ENCODE measurements at places on chromosomes 5 and 9.

- DNase-seq: no peak
These were observed 57.6 kb downstream of the GLIS3 start for GRCh38 chr9:4242239-4242638.

GRCh38 chr9:18118268-18118667 is 355.7 kb upstream of the ADAMTSL1 start:
- no peak for DNase-seq

GRCh38 chr9:7491641-7492040 is 307.9 kb downstream of the DMAC1 start:
- DNase-seq: no peak

DNA sequence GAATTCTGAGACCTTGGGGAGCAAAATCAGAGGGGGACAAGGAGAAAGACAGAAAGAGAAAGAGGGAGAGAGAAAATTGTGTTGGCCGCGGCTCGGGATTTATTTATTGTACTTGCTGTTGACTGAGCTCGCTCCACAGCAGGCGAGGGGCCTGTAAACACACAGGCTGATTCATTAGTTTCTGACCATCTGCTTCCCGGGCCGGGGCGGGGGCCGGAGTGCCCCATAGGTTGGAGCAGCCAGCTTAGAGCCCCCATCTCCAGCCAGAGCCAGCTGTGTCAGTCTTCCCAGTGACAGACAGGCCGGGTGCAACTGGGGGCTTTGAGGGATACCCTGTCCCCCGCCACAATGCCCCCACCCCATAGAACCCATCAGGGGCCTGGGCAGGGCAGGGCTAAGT is 30.9 kb downstream of the NTNG2 start:
- no peak for DNase-seq

DNA sequence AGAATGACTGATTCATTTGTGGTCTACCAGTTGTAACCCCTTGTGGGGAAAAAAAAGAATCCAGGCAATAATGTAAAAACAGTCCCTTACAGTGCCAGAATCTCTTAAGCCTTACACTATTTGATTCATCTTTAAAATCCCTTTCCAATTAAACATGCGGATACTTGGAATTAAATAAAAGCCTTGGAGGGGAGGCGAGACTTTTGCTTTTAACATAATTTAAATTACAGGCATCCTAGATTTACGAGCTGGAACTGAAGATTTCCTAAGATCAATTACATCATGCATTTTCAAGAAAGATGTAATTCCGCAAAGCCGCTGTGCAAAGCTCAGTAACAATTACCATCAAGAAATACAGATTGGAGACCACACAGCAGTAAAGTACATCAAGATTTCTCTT is 370.2 kb downstream of the MTRR start:
- no peak for DNase-seq

- no peak for DNase-seq
These were observed 78.2 kb downstream of the BASP1 start for GRCh38 chr5:17295671-17296070.

GRCh38 chr5:120852222-120852860 is 388.2 kb downstream of the PRR16 start:
- no peak for DNase-seq

DNA sequence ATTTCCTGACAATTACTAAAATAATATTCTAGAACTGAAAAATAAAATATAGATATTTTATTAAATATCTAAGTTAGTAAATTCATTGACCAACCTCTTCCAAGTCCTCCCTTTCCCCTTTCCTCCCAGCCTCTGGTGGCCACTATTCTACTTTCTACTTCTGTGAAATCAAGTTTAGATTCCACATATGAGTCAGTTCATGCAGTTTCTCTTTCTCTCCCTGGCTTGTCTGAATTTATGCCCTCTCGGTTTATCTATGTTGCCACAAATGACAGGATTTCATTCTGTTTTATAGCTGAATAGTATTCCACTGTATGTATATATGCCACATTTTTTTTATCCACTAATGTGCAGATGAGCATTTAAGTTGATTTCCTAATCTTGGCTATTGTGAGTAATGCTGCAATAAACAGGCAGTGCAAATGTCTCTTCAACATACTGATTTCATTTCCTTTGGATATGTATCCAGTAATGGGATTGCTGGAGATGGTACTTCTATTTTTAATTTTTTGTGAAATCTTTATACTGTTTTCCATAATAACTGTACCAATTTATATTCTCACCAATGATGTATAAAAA is 52.3 kb downstream of the WDR36 start:
- DNase-seq: peak; percentile 56

DNA sequence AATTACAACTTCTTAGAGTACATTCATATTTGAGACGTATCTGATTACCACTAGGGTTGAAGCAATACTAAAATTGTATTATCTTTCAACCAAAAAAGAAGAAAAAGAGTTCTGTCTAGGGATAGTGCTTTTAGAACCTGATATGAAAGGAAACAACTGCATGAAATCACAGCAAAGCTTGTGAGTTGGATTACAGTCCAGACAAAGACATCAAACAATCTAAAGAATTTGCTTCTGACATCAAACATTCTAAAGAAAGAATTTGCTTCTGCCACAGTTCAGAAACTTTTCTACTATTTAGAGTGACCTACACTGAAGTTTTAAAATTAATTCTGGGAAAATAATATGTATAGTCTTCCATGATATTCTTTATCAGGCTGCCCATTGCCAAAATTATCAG is 1141.1 kb upstream of the ACO1 start:
- DNase-seq: no peak

- no peak for DNase-seq
These were observed 45.1 kb upstream of the ROR2 start for GRCh38 chr9:91995000-91995655.

DNA sequence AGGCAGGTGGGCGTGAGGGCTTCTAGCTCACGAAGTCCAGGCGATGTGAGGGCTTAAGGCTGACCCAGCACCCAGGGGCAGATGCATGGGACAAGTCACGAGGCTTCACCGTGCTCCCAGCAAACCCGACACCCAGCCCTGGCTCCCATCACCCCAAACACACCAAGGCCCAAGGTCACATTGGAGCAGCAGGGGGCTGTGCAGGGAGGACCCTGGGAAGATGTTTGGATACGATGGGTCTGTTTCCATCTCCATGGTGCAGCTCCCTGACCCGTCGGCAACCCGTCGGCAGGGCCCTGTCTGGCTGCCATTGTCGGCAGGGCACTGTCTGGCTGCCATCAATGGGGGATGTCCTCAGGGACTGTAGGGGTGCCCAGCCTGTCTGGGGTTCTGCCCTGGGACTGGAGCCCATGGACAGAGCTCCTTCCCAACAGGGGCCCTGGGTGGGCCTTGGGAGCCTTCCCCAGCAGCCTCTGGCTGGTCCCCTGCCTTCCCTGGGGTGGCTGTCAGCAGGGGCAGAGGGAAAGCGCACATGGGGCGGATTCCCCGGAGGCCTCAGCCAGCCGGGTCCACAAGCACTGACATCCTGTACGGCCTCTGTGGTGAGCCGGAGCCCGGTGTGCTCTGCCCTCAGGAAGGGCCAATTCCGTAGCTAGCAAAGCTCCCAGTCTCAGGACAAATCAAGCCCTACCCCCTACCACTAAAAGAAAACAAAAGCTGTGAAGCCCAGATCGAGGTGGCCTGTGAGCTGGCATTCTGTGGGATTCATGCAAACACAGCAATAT is 47.1 kb downstream of the NACC2 start:
- no peak for DNase-seq

DNA sequence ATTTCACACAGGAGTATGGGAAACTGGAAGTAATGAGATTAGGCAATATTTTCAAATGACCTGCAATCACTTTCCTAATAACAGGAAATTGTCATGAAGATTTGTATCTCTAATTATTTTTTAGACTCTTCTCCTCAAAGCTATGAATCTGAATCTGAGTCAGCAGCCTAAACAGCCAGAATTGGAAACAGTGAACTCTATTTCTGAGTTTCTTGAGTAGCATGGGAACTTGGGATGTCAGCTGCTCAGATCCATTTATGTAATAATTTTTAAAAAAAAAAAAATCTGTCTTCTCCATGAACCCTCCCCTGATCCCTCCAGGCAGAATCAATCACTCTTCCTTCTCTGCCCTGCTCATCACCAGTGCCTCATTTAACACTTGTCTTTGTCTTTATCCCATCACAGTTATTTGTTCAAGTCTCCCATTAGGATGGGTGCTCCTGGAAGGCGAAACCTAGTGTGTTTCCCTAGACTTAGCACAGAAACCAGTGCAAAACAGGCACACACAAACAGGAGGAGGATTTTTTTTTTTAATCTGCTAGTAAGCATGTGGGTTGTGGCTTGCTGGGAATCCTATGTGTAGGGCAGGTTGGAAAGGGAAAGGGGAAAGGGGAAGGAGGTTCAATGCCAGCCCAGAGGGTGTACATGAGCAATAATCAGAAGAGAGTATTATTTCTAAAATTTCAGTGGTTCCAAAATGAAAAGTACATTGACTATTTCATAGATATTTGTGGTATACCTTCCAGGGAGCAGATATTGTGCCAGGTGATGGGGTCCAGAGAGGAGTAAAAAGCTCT is 186.8 kb downstream of the TTLL11 start:
- DNase-seq: peak; percentile 42

DNA sequence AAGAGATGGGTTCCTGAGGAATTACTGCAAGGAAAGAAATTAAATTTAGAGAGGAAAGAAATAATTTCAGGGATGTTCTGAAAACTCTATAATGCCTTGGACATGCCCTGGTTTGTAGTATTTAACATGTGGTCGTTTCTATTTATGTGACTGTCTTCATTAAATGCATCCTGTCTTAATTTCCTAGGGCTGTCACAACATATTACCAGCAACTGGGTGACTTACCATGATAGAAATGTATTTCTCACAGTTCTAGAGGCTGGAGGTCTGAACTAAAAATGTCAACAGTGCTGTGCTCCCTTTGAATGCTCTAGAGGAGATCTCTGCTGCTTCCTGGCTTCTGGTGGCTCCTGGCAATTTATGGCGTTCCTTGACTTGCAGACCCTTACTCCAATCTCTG is 287.7 kb downstream of the FBXL7 start:
- no peak for DNase-seq

- DNase-seq: no peak
These were observed 54.5 kb upstream of the SMIM15 start for GRCh38 chr5:61216741-61217140.
